Spinal cord (tissue), 10 donors: ENCODE measurements at places on chromosomes 5 and 9. TPM values are rescaled to one million over a fixed set of nuclear protein-coding genes. Genes with fewer than 3 reads are reported as not detected.

DNA sequence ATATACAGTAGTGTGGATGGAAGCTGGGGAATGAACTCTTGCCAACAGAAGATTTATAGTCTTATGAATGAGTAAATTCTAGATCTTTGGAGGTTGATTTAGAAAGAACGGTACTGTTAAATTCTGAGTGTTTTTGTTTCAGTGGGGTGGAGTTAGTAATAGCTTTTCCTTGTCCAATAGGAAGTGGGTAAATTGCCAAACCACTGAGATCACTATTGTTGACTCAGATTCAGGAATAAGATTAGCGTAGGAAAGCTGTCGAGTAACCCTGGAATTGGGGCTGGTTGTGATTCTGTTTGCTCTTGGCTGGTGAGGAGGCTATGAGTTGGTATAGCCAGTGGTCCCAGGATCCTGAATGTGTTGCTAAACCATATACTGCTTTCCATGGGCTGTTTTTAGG, 155.6 kb downstream of the ARHGAP26 start:
- no peaks in the 10 kb centered on the region for H3K4me1 ChIP-seq
- H3K36me3 ChIP-seq, result no peaks in the 10 kb centered on the region
- H3K27ac ChIP-seq, result no peak overlapping the region

The SPATA31E1 gene
- total RNA-seq, result 0.06 TPM

GRCh38 chr9:92032891-92033290, 82.3 kb downstream of the SPTLC1 start:
- H3K36me3 ChIP-seq, result peaks cover 36% of the 10 kb centered on the region
- no peaks in the 10 kb centered on the region for H3K27me3 ChIP-seq
- H3K27ac ChIP-seq, result no peak overlapping the region
- H3K4me3 ChIP-seq, result no peak overlapping the region
- no peak for DNase-seq

DNA sequence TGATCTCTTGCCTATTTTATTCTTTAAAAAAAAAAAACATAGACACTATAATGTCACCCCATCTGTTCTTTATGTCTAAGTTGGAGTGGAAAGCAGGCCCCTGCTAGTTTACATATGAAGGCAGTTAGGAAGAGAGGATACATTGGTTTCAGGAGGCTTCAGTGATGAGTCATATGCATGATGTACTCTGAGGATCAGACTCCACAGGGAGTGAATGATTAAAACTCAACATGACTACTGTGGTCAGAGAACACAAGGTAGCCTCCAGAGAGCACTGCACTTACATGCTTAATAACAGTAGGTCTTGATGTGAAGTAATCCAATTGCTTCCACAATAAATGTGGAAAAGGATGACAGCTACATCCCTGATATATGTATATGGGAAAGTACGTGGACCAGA, 22.7 kb upstream of the FSTL4 start:
- H3K36me3 ChIP-seq, result no peaks in the 10 kb centered on the region
- no peak overlapping the region for H3K4me3 ChIP-seq
- no peaks in the 10 kb centered on the region for H3K4me1 ChIP-seq
- H3K27ac ChIP-seq, result no peak overlapping the region
- H3K27me3 ChIP-seq, result peaks cover 2% of the 10 kb centered on the region

- H3K27ac ChIP-seq, result no peak overlapping the region
- no peak overlapping the region for H3K4me3 ChIP-seq
- peaks cover 19% of the 10 kb centered on the region for H3K27me3 ChIP-seq
- DNase-seq, result no peak
These were observed 3.8 kb downstream of the TGFBI start for GRCh38 chr5:136032564-136032963.

DNA sequence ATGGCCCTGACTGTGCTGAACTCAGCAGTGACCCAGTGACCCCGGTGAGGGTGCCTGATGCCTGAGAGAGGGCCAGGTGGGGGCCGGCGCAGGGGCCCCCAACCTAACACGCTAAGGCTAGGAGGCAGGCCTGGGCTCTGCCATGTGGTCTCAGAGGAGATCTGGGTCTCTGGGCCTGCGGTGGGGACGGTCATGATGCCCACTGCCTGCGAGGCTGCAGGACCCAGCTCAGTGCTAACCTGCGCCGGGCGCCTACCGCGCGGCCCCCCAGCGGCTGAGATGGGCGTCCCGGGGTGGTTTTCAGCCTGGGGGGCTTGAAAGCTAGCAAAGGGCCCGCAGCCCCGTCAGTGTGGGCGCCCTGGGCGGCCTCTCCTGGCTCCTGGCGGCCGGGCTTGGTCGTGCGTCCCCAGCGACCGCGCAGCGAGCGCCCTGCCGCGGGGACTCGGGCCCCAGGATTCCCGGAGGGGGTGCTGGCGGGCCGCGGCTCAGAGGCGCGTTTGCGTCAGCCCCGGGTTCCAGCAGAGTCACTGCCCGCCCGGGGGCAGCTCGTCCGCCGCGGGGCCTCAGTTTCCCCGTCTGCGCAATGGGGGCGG, 2.5 kb downstream of the EGFL7 start:
- peaks cover 27% of the 10 kb centered on the region for H3K4me1 ChIP-seq
- peaks cover 2% of the 10 kb centered on the region for H3K27me3 ChIP-seq
- H3K4me3 ChIP-seq, result peak overlapping the region; percentile 7
- peak overlapping the region; percentile 15 for H3K27ac ChIP-seq
- H3K36me3 ChIP-seq, result peaks cover 30% of the 10 kb centered on the region
- no peak for DNase-seq
